Adrenal gland (tissue), 19 donors: ENCODE measurements at places on chromosomes 4 and X.

- no peak for DNase-seq
Observed at GRCh38 chr4:185752872-185753271, 59.1 kb downstream of the SORBS2 start.

- DNase-seq: no peak
Observed at GRCh38 chrX:15107367-15107988, 162.4 kb downstream of the ASB9 start.

DNA sequence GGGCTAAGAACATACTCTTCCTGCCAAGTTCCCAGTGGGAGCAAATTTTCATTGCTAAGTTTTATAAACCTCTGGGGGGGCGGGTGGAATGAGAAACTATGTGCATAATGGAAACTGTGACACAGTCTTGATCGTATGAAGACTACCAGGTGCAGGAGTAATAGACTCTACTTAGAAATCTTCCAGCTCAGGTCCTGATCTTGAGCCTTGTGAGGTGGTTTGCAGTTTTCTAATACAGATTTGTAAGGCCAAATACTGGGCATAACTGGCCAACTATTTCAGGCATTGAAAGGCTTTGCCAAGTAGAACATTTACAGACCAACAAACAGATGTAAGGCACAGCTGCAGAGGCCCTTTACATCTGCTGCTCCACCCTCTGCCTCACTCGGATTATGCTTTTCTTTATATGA lies 89.7 kb upstream of the CBR4 start:
- DNase-seq: no peak

DNA sequence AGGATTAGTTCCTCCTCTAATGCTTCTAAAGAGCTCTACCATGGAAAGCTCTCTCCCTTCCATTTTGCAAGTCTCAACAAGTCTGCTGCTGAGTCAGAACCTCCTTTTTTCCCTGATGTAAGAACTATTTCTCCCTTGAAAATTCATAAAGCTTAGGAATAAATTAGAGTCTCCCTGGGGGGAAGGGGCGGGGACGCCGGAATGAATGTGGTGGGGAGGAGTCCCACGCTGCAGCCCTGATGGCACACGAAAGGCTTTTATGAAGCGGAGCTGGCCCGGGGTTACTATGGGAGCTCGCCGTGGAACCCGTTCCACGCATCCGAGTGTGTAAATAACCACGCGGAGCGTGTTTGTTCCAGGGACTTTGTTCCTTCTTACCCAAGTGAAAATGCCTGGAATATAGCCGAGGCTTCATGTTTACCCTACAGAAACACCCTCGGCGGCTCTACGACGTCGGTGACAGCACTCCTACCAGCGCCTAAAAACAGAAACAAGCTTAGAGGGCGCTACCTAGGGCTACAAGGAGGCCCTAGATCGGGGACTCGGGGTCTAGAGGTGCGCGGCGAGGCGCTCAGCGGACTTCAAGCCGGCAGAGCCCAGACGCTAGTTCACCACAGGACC lies 923 bp upstream of the CPEB2 start:
- peak; percentile 79 for DNase-seq

GRCh38 chr4:185738820-185739219 lies 73.2 kb downstream of the SORBS2 start:
- no peak for DNase-seq

- no peak for DNase-seq
Observed at GRCh38 chrX:29461039-29461438, 754.3 kb upstream of the MAGEB2 start.

- DNase-seq: no peak
Observed at GRCh38 chr4:4323705-4324534, 33.9 kb downstream of the ZBTB49 start.

GRCh38 chr4:85963231-85963630 lies 396.6 kb downstream of the MAPK10 start:
- no peak for DNase-seq

DNA sequence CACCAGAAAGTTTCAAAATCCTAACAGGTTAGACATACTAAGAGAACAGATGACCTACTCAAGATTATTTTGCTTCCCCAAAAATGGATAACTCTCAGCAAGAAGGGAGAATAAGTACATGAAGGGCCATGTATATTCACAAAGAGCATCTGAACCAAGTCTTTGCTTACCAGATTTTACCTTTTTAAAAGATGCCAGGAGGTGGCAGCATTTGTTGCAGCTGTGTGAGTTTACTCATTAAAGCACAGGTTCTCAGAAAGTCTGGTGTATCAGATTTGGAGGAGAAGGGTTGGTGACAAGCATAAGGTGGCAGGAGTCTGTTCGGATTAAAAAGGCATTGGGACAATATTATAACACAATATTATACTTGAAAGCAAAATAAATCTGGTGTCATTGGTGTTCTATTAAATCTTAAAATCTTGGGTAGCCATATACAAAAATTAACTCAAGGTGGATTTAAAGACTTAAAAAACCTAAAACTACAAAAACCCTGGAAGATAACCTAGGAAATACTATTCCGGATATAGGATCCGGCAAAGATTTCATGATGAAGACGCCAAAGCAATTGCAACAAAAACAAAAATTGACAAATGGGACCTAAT lies 51.3 kb upstream of the NFKB1 start:
- DNase-seq: peak; percentile 23
